ENCODE measurements at places on chromosomes 7 and 10.

DNA sequence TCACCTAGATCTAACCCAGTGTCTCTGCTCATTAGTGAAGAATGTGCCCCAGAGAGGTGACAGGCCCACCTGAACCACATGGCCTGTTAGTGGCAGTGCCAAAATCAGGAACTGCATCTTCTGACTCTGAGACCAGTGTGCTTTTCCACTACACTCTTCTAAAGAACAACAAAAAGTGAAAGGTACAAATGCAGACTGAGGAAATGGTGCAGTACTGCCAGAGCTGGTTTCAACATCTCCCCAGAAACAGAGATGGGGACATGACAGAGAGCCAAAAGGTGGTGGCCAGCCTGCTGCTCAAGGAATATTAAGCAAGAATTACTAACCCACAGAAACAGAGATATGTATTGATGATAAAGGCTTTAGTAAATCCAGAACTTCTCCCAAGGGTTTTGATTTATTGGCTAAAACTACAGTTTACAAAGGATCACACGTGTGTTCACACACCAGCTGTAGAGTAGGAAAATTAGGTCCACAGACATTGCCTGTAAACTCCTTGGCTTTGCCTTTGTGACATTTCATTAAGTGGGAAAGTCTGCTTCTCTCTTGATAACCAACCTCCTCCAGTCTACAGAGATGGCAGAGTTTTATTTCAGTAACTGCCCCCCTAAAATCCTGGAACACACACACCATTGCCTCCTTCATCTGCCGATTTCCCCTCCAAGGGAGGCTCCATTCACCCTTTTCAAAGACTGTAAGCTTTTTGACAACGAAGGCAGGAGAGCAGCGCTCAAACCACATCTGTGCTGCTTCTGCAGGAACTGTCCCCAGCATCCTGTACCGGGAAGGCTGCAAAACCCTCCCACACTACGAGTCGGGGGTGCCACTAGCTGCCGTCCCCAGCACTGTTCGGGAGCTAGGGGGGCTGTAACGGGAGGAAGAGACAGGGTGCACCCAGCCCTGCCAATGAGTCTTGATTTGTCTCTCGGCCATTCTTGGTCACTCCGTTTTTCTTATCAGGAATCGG lies 29.8 kb downstream of the GSDME start:
- H3K4me1 ChIP-seq, result peaks cover 30% of the 10 kb centered on the region
- no peak overlapping the region for H3K4me3 ChIP-seq
- peaks cover 12% of the 10 kb centered on the region for H3K27me3 ChIP-seq
- no peaks in the 10 kb centered on the region for H3K36me3 ChIP-seq
- DNase-seq, result no peak

DNA sequence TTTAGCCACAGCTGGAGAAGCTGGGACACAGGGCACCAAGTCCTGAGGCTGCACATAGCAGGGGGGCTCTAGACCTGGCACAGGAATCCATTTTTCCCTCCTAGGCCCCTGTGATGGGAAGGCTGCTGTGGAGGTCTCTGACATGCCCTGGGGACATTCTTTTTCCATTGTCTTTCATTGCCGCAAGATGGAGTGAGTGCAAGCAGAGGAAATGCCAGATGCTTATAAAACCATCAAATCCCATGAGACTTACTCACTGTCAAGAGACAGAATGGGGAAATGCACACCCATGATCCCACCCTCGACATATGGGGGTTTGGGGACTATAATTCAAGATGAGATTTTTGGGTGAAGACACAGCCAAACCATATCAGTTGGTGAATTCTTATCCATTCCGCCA lies 94.7 kb upstream of the FERD3L start:
- H3K4me3 ChIP-seq, result no peak overlapping the region
- H3K4me1 ChIP-seq, result no peaks in the 10 kb centered on the region

GRCh38 chr10:94991243-94991888 lies 52.9 kb downstream of the CYP2C9 start:
- H3K4me1 ChIP-seq, result no peaks in the 10 kb centered on the region
- no peak for DNase-seq
- H3K4me3 ChIP-seq, result no peak overlapping the region
- no peak overlapping the region for H3K27ac ChIP-seq
- no peaks in the 10 kb centered on the region for H3K36me3 ChIP-seq

DNA sequence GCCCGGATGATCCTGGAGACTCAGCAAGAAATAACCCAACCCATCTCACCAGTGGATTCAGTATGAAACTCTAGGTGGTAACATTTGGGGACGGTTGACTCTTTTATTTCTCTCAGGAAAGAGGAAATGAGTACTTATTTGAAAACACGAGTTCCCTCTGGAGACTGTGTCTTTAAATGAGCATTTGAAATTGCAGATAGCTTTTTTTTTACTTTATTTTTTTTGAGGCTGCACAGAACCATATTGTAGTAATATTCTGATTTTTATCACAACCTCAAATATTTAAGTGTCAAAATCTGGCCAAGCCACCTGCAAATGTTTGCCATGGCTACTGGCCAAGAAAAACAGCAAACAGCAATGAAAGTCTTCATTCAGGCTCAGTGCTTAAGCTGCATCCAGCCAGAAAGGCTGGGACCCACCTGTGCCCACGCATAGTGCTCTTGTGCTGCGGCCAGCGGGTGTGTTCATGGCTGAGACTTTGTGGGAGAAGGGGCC lies 160.8 kb downstream of the CREB5 start:
- no peak overlapping the region for H3K27ac ChIP-seq
- peaks cover 6% of the 10 kb centered on the region for H3K4me1 ChIP-seq
- no peak for DNase-seq
- H3K4me3 ChIP-seq, result no peak overlapping the region
- H3K36me3 ChIP-seq, result no peaks in the 10 kb centered on the region
- peaks cover 2% of the 10 kb centered on the region for H3K27me3 ChIP-seq

DNA sequence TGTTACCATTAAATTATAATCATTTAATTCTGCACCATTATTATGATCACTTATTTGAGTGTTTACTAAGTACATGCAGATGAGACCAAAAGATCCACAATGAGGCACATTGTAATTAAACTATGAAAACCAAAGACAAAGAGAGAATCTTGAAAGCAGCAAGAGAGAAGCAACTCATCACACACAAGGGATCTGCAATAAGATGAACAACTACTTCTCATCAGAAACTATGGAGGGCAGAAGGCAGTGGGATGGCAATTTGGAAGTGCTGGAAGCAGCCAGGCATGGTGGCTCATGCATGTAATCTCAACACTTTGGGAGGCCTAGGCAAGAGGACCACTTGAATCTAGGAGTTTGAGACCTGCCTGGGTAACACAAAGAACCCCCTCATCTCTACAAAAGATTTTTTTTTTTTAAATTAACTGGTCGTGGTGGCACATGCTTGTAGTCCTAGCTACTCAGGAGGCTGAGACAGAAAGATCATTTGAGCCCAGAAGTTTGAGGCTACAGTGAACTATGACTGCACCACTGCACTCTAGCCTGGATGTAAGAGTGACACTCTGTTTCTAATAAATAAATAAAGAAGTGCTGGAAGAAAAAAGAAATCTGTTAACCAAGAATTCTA lies 47.7 kb downstream of the CDK6 start:
- no peak for DNase-seq
- H3K4me1 ChIP-seq, result peaks cover 24% of the 10 kb centered on the region
- H3K4me3 ChIP-seq, result no peak overlapping the region
- H3K27ac ChIP-seq, result no peak overlapping the region
- peaks cover 5% of the 10 kb centered on the region for H3K36me3 ChIP-seq
- no peaks in the 10 kb centered on the region for H3K27me3 ChIP-seq

DNA sequence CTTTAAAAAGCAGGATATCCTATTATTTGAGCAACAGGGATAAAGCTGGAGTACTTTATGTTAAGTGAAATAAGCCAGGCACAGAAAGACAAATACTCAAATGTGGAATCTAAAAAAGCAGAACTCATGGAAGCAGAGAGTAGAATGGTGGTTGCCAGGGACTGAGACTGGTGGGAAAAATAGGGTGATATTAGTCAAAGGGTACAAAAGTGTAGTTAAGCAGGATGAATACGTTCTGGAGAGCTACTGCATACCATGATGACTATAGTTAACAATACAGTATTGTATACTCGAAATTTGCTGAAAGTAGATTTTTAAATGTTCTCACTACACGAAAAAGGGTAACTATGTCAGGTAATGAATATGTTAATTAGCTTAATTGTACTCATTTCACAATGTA lies 125.5 kb upstream of the VSTM2A start:
- H3K27me3 ChIP-seq, result no peaks in the 10 kb centered on the region
- no peak overlapping the region for H3K27ac ChIP-seq
- DNase-seq, result no peak
- H3K36me3 ChIP-seq, result peaks cover 6% of the 10 kb centered on the region

DNA sequence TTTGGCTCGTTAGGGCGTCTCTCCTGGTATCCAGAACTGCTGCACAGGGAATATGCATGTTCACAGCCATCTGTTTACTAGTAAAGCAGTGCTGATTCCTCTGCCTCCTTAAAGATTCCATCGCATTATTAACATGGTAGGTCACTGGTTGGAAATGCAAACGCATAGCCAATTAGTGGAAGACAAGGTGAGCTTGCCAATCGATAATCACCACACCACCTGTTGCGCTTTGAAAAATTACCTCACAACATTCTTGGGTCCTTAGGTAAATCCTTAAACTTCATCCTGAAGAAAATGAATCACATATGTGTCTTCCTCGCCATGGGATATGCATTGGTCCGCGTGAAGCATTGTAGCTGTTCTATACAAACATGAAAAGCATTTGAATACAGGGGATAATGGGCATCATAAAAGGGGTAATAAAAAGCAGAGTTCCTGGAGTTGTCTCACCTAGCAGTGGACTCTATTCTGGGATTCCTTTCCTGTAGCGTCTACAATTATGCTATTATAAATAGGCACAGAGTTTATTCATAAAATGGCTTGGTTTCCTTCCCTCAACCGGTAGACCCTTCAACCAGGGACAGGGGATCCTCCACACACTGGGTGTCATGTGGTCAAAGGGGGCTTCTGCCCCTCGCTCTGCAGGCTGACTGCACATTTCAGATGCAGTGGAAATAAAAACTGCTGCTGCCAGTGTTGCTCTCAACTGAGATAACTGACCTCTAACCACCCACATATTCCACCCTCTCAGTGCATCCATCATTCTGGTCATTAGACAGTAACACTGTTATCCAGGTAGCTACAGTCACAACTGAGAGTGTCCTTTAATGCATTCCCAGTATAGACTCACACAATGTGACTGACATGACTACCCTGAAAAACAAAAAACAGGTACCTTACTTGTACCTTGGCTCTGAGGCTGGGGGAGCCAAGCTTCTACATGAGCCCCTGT lies 389.2 kb upstream of the NFE2L3 start:
- no peaks in the 10 kb centered on the region for H3K36me3 ChIP-seq
- no peak for DNase-seq
- H3K27ac ChIP-seq, result no peak overlapping the region
- no peak overlapping the region for H3K4me3 ChIP-seq

- H3K27me3 ChIP-seq, result peaks cover 59% of the 10 kb centered on the region
- no peak overlapping the region for H3K4me3 ChIP-seq
- peaks cover 16% of the 10 kb centered on the region for H3K36me3 ChIP-seq
- no peak overlapping the region for H3K27ac ChIP-seq
Observed at GRCh38 chr10:116752969-116753665, 10.8 kb upstream of the HSPA12A start.

DNA sequence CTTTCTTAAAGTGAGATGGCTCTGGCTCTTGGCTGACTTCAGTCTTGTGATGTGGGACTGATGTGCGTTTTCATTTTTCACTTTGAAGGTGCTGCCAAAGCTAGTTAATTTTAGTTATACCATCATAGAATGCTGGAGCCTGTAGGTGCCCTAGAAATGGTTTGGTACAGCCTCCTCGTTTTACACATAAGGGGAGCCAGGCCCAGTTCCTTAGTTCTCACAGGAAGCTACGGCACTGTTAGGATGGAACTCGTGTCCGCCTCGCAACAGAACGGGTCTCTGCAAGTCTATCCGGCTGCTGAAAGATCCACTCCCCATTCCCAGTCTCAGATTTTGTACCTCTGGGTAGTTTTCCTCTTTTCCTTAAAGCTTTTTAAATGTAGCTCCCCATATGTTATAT lies 173.2 kb upstream of the PRPS1L1 start:
- no peaks in the 10 kb centered on the region for H3K27me3 ChIP-seq
- DNase-seq, result no peak
- H3K27ac ChIP-seq, result no peak overlapping the region
- no peak overlapping the region for H3K4me3 ChIP-seq

- no peaks in the 10 kb centered on the region for H3K36me3 ChIP-seq
- no peak overlapping the region for H3K27ac ChIP-seq
- DNase-seq, result no peak
- H3K4me1 ChIP-seq, result peaks cover 4% of the 10 kb centered on the region
- H3K4me3 ChIP-seq, result no peak overlapping the region
Observed at GRCh38 chr10:95445837-95446486, 115.2 kb downstream of the SORBS1 start.

DNA sequence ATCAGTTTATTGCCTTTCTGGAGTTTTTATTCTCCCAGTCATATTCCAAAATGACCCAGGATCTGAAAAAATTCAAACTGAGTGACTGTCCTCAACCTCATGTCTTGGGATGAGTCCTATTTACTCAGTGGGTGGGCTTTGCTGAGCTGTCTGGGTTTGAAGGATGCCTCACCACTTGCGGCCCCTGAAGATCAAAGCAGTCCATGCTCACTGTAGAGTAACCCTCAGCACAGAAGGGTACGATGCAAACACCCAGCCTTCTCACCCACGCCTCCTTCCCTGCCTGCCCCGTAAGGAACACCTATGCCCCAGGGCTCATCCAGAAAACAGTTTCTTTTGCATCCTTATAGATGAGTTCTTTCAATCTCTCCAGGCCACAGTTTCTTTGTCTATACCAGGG lies 42.2 kb upstream of the GRB10 start:
- H3K4me3 ChIP-seq, result no peak overlapping the region
- no peak overlapping the region for H3K27ac ChIP-seq
- H3K36me3 ChIP-seq, result no peaks in the 10 kb centered on the region
- H3K27me3 ChIP-seq, result peaks cover 2% of the 10 kb centered on the region
- H3K4me1 ChIP-seq, result no peaks in the 10 kb centered on the region
- DNase-seq, result no peak

Data from naive thymus-derived CD8-positive, alpha-beta T cell (primary cell).